ENCODE measurements at places on chromosomes 12 and 14. TPM values are rescaled to one million over a fixed set of nuclear protein-coding genes. Genes with fewer than 3 reads are reported as not detected.

The TMEM52B gene
- not detected for total RNA-seq

The DDX11 gene
- total RNA-seq = 6.9 TPM

The SDR9C7 gene
- not detected for total RNA-seq

The LALBA gene
- not detected for total RNA-seq

The CCDC177 gene
- total RNA-seq = not detected

The FAM181A gene
- total RNA-seq = not detected

The RTL1 gene
- not detected for total RNA-seq

The LMO3 gene
- total RNA-seq = 7.6 TPM

The NOC4L gene
- total RNA-seq = 8.4 TPM

The TAS2R31 gene
- 0.68 TPM for total RNA-seq

The GPR84 gene
- 0.29 TPM for total RNA-seq

The TMEM132D gene
- total RNA-seq = not detected

The TRIM9 gene
- 0.24 TPM for total RNA-seq

The ZFHX2 gene
- 1.3 TPM for total RNA-seq

The TAS2R20 gene
- 0.94 TPM for total RNA-seq

The KRT8 gene
- total RNA-seq = 194 TPM

The GALNT4 gene
- total RNA-seq = 4.3 TPM

The PTPRR gene
- total RNA-seq = 0.27 TPM

The EML1 gene
- 23.7 TPM for total RNA-seq

The CEP170B gene
- 17.2 TPM for total RNA-seq

The FGF23 gene
- total RNA-seq = not detected

The VRTN gene
- total RNA-seq = not detected

The RBP5 gene
- 0.97 TPM for total RNA-seq

The CLEC6A gene
- total RNA-seq = not detected

The TPI1 gene
- 858 TPM for total RNA-seq

The FOXM1 gene
- 0.44 TPM for total RNA-seq

The SERPINA1 gene
- total RNA-seq = 7.1 TPM

The PRR4 gene
- total RNA-seq = 0.29 TPM

The DERA gene
- total RNA-seq = 21.0 TPM

The ANP32D gene
- total RNA-seq = not detected

The SLC2A14 gene
- total RNA-seq = 0.29 TPM

Data from left cardiac atrium (tissue), 4 donors.